ENCODE measurements at places on chromosomes 2 and 18.

GRCh38 chr2:107202962-107203591 lies 317.1 kb upstream of the ST6GAL2 start:
- no peak for DNase-seq

- DNase-seq, result no peak
Measured at GRCh38 chr2:144102386-144102785, 417.5 kb downstream of the ZEB2 start.

GRCh38 chr2:230961091-230961491 lies 34.8 kb upstream of the SPATA3 start:
- no peak for DNase-seq

GRCh38 chr18:7516266-7517117 lies 50.6 kb upstream of the PTPRM start:
- DNase-seq, result no peak

GRCh38 chr2:154836632-154837031 lies 138.1 kb downstream of the KCNJ3 start:
- DNase-seq, result no peak

- DNase-seq, result no peak
Measured at GRCh38 chr18:32915516-32915915, 142.7 kb upstream of the KLHL14 start.

DNA sequence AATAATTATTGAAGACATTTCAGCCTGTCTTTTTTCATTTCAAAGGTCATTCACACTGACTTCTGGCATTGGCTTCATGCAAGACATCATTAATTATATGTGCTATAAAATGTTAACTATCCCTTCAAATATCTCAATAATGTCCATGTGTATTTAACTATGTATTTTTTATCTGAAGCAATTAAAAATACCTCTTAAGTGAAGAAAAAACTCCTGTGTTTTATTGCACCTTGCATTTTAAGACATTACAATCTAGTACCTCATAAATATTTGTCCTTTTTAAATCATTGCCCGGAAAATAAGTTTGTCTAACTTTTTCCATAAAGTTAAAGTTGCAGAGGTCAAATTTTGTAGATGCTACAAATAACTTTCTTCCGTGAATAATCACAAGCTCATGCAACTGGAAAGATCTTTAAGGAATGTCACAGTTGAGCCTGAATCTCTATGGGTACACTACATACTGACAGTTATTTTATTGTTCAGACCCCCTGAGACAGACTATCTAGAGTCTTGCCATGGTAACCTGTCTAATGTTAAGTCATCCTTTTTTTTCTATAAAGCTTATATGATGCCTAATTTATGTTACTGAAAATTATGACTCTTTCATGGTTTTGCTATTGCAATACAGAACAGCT lies 38.4 kb upstream of the COBLL1 start:
- no peak for DNase-seq

DNA sequence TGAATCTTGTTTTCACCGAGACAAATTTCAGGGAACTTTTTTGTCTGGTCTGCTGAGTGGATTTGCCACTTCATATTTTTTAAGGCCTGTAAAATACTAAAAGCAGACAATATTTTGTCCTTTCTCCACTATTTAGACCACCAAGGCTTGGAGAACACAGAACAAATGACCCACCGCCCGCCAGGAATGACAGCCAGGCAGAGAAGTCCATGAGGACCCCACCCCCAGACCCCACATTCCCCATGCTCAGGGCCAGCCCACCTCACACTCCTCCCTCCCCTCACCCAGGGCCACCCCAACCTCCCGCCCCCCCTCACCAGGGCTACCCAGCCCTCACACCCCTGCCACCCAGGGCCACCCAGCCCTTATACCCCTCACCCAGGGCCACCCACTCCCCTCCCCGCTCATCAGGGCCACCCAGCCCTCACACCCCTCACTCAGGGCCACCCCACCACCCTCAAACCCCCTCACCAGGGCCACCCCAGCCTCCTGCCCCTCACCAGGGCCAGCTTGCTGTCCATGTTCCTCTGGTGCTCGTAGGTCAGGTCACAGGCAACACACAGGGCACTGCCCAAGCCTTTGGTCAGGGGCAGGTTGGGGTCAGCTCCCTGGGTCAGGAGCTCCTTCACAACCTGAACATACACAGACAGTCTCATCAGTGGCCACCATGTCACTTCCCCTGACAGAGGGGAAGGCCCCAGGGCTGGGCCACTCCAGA lies 50.6 kb downstream of the ANKMY1 start:
- DNase-seq, result no peak

DNA sequence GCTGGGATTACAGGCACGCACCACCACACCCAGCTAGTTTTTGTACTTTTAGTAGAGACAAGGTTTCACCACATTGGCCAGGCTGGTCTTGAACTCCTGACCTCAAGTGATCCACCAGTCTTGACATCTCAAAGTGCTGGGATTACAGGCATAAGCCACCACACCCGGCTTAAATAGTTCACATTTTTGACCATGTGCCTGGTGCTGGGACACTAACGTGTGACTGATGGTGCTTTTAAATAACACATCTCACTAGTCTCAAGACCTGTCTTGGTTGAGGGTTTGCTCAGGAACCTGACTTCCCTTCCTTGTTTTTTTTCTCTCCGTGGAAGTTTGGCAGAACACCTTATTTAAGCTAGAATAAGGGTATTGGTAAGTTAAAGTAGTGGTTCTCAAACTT lies 8.5 kb downstream of the FMNL2 start:
- DNase-seq, result no peak

GRCh38 chr2:218282173-218282991 lies 9.9 kb downstream of the TMBIM1 start:
- DNase-seq, result peak; percentile 64

DNA sequence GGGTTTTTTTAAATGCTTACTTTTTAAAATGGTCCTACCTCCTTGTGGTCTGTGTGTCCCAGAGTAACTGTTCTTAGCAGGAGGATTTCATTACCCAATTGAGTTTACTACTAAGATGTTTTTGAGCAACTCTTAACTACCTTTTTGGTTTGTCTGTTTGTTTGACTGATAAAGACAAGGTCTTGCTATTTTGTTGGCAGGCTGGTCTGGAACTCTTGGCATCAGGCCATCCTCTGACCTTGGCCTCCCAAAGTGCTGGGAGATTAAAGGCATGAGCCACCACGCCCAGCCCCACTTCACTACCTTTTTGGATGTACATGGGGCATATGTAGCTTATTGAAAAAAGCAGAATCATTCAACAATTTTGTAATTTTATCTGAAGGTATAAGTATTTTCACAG lies 14.9 kb downstream of the MRPS9 start:
- DNase-seq, result no peak

- DNase-seq, result no peak
Measured at GRCh38 chr2:107545851-107546250, 280.8 kb upstream of the RGPD4 start.

DNA sequence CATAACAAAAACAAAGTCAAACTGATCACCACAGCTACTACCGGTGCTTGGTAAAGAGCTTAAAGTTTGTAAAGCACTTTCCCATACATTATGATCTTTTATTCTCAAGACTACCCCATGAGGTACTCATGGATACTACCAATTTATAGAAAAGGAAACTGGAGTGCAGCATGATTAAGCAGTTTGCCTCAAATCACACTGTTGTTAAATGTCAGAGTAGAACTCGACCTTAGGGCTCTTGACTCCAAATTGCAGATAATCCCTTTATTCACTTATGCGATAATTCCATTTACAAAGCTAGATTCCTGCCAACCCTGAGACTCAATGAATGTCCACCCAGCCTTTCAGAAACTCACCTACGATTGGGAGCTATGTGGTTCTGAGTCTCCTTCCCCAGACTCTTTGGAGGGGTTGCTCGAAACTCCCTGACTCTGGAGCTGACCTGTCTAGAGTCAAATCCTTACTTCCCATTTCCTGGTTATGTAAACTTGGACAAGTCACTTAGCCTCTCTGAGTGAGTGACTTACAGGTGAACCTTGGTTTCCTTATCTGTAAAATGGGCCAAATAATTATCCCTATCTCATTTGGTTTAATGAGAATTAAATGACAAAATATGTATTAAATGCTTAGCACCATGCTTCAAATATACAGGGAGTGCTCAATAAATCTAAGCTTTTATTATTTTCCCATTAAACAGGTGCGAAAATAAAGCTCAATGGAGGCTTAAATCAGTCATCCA lies 47.4 kb downstream of the PSD4 start:
- DNase-seq, result no peak

DNA sequence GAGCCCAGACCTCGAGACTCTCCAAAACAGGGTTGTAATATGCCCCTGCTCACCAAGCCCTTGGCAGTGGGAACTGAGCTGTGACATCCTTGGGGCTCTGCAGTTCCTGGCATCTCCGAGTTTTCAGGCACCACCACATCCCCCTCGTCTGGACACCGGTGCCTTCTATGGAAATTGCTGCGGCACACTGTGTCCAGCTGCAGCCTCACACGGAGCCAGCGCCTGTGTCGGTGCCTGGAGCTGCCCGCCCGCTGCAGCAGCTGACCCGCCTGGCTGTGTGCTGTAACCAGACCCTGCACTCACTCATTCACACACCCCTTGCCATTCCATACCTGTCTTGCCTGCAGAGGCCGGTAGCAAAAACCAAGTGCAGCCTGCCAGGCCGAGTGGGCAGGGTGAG lies 11.8 kb downstream of the IWS1 start:
- no peak for DNase-seq

- no peak for DNase-seq
Measured at GRCh38 chr2:101900375-101900774, 91.4 kb upstream of the IL1R2 start.

- no peak for DNase-seq
Measured at GRCh38 chr2:3633982-3634595, 23.9 kb upstream of the ALLC start.

DNA sequence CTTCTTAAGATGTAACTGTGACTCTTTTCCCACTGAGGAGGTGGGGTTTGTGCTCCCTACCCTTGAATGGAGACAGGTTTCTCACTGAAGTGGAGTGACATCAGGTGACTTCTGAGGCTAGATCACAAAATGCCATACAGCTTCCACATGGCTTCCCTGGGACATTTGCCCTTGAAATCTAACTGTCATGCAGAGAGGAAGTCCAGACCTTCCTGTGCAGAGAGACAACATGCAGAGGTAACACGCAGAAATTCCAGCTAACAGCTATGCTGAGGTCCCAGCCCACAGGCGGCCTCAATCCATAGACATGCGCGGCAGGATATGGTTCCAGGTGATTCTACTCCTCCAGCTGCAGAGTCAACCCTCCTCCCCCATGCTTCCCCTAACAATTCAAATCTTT lies 119.0 kb downstream of the TRIB2 start:
- DNase-seq, result no peak

- DNase-seq, result no peak
Measured at GRCh38 chr2:108106731-108107130, 120.4 kb downstream of the SLC5A7 start.

DNA sequence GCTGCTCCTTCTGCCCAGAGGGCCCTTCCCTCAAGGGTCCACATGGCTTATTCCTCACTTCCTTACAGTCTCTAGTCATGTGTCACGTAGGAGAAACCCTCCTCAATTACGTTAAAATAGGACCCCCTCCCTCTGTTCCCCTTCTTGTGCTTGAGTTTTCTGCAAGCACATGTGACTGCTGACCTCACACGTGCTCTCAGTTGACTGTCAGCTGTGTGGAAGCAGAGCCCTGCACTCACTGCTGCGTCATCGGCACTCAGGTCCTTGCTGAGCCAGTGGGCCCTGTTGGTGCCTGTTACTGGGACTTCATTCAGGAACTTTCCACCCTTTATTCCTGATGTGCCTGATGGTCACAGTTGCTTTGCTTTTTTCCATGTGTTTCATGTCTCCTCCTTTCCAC lies 11.1 kb downstream of the ATG16L1 start:
- no peak for DNase-seq

DNA sequence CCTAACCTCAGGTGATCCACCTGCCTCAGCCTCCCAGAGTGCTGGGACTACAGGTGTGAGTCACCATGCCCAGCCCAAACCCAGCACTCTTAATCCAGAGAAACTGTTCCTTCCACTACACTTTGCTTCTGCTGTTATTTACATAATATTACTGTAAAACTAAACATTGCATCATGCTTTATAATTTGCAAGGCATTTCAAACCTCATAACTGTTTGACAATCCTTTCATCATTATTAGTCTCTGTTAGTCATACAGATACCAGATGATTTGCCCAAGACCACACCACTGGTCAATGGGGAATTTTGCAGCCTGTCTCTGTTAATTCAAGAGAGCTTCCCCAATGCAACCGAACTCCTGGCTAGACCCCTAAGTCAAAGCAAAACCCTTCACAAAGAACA lies 338.3 kb downstream of the ALK start:
- DNase-seq, result no peak

DNA sequence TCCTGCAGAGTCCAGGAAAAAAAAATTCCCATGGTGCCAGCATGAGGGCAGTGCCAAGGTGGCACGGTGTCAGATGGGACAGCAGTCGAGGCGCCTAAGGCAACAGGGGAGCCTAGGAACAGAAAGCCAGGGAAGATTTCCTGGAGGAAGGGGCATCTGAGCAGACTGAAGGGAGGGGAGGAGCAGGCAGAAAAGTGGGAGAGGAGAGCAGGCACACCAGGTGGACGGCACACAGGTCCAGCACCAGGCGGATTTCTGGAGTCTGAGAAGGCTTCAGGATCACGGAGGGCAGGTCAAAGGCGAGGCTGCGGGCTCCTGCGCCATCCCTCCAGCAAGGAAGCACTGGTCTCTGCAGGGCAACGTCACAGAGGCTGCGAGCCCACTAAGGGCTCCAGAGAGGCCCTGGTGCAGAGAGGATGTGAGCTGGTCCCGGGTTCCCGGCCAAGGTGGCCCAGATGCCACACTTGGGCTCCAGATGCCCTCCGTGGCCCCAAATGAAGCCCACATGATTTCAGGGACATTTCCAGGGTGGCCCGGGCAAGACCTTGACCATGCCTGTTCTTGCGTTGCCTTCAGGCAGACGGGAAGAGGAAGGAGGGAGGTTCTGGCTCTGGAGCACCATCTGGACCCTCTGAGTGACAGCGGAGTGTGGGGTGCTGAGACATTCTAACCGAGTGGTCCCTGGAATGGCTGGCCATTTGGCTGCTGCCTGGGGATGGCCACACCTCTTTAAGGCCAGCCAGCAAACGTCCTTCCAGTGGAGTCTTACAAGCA lies 4.1 kb downstream of the HS6ST1 start:
- DNase-seq, result peak; percentile 7

GRCh38 chr2:237109421-237109934 lies 23.8 kb downstream of the COPS8 start:
- DNase-seq, result no peak

Measured in AG20443 (cell line).